Activated naive CD8-positive, alpha-beta T cell treated with anti-CD3 and anti-CD28 coated beads, Interleukin-2, amount 50 U/mL, for 24 hours (primary cell): ENCODE measurements at places on chromosomes 11 and 22.

GRCh38 chr11:60362241-60362640 lies 16.1 kb upstream of the MS4A7 start:
- no peak for DNase-seq

DNA sequence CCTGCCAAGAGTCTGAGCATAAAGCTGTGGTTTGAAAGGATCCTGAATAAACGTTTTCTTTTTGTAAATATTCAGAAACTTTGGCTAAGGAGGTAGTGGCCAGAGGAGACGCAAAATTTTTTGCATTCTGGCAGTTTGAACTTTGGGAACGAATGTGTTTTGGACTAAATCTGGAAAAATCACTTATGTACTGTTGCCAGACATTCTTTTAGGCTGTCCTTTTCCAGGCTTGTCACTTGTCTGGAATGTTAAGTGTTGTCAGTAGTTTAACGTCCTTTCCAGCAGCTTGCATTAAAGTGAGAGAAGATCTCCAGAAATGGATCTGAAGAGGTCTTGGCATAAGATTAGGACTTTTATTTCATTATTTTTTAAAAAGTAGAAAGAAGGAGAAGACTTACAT lies 18.5 kb downstream of the SPECC1L start:
- no peak for DNase-seq

DNA sequence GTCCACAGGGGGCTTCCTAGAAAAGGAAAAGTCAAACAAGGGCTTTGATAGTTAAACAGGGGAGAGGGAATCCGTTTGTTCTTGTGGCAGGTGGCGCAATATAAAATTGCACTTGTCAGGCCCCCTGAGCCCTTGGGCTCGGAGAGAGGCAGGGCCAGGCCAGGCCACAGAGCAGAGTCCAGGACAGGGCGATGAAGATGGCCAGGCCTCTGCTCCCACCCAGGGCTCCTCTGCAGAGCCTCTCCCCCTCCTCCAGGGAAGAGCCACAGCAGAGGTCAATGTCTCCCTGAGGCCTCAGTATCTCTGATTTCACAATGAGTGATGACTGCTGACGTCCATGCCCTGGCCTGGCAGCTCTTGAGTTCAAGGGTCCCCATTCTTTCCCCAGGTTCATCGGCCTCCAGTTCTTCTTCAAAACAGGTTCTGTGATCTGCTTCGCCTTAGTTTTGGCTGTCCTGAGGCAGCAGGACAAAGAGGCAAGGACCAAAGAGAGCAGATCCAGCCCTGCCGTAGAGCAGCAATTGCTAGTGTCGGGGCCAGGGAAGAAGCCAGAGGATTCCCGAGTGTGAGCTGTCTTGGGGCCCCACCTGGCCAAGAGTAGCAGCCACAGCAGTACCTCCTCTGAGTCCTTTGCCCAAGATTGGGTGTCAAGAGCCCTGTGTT lies 36.4 kb upstream of the TPBGL start:
- DNase-seq = no peak

GRCh38 chr11:120900643-120901042 lies 123.3 kb upstream of the TBCEL start:
- DNase-seq = no peak

DNA sequence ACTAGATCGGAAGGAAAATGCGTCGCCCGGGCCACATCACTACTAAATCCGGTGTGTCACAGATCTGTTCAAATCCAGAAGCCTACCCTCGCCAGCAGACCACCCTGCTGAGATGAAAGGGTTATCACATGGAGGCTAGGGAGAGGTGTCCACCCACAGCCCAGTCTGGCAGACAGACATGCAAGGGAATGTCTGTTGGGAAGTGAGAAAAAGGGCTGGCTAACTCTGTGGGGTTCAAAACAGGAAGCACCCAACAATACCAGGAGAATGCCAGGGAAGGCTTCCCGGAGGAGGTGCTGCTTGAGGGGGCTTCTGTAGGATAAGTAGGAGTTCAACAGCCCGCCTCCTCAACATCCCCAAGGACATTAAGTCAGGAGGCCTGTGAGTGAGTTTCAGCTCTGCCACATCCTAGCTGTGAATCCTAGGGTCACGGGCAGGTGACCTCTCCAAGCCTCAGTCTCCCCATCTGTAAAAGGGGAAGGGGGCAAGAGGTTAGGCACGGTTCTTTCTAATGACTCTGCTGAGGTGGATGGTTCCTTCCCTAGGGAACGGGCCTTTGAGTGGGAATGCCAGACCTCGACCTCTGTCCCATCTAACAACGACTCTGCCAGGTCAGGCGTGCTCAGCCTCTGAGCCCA lies 1.1 kb downstream of the TPST2 start:
- no peak for DNase-seq

DNA sequence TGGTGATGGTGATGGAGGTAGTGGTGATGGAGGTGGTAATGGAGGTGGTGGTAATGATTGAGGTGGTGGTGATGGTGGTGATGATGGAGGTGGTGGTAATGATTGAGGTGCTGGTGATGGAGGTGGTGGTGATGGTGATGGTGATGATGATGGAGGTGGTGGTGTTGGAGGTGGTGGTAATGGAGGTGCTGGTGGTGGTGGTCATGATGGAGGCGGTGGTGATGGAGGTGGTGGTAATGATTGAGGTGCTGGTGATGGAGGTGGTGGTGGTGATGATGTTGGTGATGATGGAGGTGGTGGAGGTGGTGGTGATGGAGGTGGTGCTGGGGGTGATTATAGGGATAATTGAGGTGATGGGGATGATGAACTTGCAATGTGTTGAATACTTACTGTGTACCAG lies 79.9 kb downstream of the MPPED1 start:
- DNase-seq = no peak

GRCh38 chr11:128777369-128778011 lies 83.6 kb downstream of the FLI1 start:
- no peak for DNase-seq

DNA sequence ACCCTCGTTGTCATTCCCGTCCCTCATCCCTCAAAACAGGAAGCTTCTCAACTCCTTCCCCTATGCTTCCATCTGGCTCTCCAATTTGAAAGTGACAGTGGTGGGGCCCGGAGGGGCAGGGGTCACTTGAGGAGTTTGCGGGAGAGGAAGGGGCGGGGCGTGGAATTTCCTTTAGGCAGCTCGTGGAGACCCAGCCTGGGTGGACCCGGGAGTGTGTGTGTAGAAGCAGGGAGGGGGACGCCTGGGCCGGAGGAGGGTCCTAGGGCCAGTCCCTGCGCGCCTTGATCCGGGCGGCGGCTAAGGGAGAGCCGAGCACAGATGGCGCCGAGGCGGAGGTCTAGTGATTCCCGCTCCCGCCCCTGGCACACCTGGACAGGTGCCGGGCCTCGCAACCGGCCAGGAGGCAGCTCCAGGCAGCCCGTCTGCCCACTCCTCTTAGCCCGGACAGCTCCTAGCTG lies 7.8 kb upstream of the PAX6 start:
- no peak for DNase-seq

DNA sequence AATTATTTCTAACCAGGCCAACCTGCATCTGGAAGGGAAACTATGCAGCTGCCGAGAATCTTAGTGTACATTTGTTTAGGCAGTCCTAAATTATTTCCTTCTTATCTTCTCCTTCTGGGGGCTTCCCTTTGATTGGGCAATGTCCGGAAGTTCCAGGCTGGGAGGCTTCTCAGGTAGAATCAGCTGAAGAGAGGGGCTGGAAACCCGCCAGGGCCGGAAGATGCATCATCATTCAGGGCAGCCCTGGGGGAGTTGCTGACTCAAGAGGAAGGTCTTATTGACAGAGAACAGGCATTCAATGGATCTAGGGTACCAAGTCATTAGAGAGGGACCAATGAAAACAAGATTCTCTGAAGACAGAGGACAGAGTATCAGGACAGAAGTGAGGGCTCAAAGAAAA lies 150.7 kb downstream of the BLID start:
- no peak for DNase-seq

GRCh38 chr11:64566042-64566914 lies 24.7 kb upstream of the SLC22A12 start:
- peak; percentile 13 for DNase-seq

DNA sequence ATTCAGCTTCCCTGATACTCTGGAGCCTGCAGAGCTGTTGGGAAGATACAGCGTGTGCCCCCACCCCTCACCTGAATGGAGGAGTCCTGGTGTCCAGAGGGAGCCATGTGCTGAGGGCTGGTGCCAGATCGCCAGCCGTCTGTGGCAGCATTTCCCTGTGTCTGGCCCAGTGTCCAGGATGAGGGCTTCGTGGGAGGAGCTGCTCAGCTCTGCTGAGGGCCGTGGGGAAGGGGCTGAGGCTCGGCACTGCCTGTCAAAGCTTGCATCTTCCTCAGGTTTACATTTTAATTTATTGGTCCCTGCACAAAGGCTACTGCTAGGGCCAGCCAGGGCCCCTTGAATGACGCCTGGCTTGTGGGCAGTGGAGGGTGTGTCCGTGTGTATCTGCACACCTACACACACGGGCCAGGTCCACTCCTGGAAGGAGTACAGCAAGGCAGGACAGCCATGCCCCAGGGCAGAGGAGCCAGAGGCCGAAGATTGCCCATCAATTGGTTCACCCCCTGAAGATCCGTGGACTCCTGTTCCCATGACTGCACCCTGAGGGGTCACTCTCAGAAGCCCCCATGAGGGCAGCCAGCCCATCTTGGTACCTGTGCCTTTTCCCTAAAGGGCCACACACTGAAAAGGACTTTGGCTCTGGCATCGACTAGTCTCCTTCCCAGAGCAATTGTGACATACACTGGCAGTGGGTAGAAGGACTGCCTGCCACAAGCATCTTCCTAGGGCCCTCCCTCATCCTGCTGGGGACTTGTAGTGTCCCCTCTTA lies 107.7 kb upstream of the PARVA start:
- DNase-seq = no peak

DNA sequence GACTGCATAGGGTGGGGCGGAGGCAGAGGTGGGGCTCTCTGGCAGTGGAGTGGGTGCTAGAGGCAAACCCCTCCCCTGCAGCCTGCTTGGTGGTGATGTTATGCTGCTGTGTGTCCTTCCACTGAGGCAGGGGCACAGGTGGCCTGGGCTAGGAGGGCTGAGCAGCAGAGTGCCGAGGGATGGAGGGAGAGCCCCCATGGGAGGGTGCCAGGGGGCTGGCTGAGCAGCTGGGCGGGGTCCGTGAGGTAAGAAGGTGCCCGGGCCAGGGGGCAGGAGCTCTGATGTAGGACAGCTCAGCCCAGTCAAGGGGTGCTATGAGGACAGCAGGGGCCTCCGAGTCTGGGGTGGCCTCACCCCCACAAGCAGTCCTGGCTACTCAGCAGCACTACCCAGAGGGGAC lies 4.2 kb downstream of the CLDN5 start:
- DNase-seq = no peak

- DNase-seq = no peak
Measured at GRCh38 chr22:50308597-50308935, 1.1 kb upstream of the PLXNB2 start.

- DNase-seq = no peak
Measured at GRCh38 chr11:134337051-134337450, 5.3 kb downstream of the GLB1L2 start.

GRCh38 chr11:8541448-8541847 lies 52.6 kb downstream of the STK33 start:
- DNase-seq = no peak

DNA sequence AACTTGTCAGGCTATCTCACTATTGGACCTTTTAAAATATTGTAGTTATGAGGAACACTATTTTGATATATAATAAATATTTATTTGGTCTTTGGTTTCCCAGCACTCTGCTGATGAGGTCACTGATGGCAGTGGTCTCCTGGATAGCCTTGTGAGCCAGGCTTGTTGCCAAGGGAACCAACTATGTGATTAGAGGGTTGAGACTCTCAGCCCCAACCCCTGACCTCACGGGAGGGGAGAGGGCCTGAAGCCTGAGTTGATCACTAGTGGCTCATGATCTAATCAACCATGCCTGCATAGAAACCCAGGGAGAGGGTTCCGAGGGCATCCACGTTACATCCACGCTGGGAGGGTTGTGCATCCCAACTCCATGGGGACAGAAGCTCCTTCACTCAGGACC lies 10.8 kb downstream of the PANX1 start:
- no peak for DNase-seq

- DNase-seq = no peak
Measured at GRCh38 chr11:34351687-34352469, 5.9 kb downstream of the ABTB2 start.

- DNase-seq = no peak
Measured at GRCh38 chr11:39327302-39327701, 2132.2 kb downstream of the LRRC4C start.

- no peak for DNase-seq
Measured at GRCh38 chr11:32884770-32885384, 7.7 kb upstream of the QSER1 start.

DNA sequence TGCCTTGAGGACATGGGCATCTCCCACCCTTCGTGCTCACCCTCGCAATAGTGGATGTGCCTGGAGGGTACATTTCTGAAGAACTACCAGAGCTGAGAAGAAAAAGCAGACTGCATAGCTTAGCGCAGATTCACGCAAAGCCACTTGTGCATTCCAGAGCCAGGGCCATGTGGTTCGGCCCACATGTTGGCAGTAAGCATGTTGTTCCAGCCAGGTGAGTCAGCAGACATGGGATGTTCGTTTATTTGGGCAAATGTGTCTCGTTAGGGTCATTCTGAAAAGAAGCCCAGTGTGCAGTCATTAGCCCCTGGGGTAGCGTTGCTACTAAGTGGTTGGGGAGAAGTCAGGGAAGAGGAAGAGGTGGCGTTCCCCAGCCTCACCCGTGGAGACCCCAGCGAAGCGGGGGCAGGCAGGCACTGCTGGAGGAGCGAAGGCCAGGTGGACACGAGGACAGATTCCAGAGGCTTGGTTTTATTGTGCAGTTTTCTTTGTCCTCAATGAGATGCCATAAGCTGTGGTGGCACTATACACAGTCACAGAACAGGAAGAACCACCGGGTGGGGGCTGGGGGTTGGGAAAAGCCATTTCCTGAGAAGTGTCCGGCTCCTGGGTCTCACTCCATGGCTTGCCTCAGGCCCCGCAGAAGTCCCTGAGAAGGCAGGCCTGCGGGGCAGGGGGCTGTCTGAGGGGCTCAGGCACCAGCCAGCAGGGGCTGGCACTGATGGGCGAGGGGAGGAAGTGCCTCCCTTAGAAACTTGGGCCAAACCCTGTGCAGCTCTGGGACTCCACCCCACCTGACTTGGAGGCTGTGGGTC lies 5.0 kb downstream of the THY1 start:
- no peak for DNase-seq

DNA sequence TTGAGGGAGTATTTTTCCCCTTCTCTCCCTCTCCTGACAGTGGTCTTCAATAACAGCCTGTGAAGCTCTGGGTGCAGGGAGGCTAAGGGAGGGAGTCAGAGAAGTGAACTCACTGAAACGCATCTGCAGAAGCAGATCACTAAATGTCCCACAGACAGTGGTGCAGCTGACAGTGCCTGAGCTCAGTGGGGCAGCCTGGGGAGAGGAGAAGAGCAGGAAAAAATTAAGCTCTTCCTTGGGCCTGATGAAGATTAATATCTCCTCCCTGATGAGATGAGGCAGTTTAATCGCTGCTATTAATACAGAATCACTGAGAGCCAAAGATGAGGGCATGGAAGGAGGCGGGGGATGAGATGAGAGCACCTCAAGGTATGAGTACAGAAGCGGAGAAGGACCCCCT lies 180.8 kb downstream of the LARGE1 start:
- no peak for DNase-seq

GRCh38 chr11:68014157-68014946 lies 4.2 kb downstream of the ALDH3B1 start:
- no peak for DNase-seq

- no peak for DNase-seq
Measured at GRCh38 chr11:104442321-104442720, 278.4 kb upstream of the PDGFD start.
